Left ventricle myocardium inferior (tissue), 1 donor: ENCODE measurements at places on chromosomes 13 and 19.
A peak's percentile ranks its signal among the peaks of the same experiment; 100 is the strongest.

DNA sequence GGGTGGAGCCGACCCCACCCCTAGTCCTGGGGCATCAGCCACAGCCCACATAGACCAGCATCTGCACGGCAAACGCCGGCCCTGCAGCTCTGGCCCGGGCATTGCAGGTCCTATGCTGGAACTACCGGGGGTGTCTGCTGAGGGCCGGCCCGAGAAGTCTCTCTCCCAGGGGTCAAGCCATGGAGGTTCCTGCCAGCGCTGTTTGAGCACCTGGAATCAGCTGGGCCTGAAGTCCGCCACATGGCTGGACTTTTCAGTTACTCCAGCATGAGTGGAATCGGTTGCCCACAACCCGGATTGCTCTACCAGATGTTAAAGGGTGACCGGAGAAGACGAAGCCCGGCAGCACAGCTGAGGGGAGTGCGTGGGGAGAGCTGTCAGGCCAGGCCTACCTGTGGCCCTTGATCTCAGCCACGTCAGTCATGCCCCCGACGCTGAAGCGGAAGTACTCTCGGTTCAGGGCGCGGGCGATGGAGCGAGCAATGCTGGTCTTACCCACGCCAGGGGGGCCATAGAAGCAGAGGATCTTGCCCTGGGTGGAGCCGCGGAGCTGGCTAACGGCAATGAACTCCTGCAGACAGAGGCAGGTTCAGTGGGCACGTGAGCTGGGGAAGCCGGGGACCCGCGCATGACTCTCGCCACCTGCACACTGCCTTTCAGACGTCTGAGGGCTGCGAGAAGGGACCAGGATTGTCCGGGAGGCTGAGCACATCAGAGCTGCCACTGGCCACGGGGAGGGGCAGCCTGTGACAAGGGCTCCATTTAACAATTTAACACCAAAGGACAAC is 8.7 kb downstream of the RPL36 start:
- no peak for DNase-seq

DNA sequence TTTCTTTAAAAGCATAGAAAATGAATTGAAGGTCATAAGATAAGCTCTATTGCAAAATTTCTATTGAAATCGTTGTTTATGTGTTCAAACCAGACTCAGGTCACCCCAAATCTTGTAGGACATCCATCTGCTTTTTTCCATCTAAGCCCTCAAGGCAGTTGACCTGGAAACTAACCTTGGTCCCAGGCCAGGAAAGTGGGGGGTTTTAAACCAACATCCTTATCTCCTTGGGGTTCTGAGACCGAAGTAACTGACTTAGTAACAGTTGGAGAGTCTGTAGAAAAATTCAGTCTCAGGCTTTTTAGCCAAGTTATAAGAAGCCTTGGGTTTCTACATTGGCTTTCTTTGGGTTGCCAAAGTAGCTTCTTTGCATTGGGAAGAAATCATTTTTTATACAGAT is 23.4 kb downstream of the ZNF507 start:
- DNase-seq, result no peak

DNA sequence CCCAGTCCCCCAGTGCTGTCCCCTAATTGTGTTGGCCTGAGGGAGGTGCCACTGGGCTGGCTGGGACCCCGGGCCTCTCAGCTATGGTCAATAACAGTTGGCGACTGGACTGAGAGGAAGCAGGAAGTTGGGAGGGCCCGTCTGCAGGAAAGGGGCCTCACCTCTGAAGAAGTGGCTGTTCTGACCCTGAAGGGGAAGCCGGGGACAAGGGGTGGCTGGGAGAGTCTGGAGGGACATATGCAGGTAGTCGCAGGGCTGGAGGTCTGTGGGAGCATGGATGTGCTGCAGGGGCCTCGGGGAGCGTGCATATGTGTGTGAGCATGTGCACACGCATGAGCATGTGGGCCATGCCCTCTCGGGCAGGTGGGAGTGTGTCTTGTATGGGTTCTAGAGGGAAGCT is 5.9 kb downstream of the PKN1 start:
- DNase-seq, result no peak

- no peak for DNase-seq
Observed at GRCh38 chr13:105920370-105920769, 615.1 kb downstream of the EFNB2 start.

DNA sequence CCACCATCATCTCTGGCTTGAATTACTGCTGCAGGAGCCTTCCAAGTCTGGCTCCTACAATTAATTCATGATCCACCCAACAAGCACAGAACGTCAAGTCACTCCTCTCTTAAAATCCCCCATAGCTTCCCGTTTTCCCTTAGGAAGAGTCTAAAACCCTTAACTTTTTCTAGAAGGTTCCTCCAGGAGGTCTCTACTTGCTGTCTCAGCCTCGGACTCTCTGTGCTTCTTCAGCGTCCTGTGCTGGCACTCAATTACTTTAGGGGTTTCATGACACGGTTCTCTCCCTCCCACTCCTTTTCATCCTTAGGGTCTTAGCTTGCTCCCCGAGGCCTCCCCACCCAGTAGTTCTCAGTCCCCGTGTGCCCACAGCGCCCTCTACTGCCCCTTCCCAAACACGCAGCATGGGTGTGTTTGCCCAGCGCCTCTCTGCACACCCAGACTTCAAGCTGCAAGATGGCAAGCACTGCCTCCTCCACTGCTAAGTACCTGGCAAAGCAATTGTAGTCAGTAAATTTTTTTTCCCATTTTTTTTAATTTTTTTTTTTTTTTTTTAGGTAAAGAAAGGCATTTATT is 25.8 kb upstream of the MAP3K10 start:
- DNase-seq, result peak; percentile 36

DNA sequence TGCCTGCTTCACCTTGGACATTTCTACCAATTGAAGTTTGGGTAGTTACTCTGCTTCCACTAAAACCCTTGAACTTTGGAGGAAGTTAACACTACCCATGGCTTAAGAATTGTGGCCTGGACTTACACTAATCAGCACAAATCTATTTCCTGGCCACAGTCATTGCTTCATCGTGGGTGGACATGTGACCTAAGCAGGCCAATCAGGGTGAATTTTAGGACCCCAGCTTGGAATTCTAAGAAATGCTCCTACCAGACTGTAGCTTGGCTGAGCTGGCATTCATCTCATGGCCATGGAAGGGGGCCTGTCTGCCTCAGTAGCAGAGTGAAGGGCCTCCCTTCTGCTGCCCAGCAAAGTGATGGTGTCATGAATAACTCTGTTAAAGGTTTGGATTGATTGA is 58.3 kb upstream of the SLC15A1 start:
- DNase-seq, result no peak

DNA sequence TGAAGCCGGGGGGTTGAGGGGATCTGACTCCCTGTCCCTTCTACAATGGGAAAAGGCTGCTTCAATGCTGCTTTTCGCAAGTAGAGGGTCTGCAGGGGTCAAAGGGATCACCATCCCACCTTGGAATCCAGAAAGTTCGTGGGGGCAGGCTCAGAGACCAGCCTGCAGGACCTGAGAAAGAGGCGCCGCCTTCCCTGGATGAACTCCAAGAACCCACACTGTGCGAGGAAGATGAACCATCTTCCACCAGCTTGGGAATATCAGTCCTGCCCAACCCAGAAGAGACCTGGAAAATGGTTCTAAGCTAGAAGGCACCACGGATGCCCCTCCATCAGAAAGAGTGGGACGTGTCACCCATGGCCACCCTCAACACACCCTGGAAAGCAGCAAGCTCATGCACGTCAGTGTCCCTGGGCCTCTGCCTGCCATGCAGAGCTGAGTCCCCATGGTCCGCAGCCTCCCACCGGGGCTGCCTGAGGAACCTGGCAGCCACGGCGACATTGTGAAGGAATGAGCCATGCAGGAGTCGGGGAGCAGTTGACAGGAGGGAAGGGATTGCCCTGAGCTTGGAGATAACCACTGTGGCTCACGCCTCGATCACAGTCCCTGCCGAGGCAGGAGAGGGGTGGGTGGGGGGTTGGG is 14.6 kb downstream of the RAB3D start:
- no peak for DNase-seq
